ENCODE measurements at places on chromosomes 6 and 20.
A peak's percentile ranks its signal among the peaks of the same experiment; 100 is the strongest.

GRCh38 chr6:155014670-155015300, 19.7 kb downstream of the TIAM2 start:
- no peak for DNase-seq

DNA sequence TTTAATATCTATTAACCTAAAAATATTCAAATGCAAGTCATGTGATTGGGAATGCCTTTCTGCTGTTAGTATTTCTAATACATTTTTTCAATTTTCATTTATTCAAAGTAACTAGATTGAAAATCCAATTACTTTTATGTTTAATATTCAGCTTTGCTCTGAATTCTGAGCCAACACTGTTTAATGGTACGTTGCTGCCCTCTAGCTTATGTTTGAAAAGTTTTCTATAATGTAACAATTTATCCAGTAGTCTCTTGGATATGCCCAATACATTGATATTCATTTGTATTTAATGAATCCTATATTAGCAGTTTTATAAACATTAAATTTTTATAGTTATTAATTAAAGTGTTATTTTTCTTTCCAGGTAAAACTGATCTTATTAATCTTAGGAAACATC, 47.4 kb downstream of the LGSN start:
- DNase-seq: peak; percentile 52

DNA sequence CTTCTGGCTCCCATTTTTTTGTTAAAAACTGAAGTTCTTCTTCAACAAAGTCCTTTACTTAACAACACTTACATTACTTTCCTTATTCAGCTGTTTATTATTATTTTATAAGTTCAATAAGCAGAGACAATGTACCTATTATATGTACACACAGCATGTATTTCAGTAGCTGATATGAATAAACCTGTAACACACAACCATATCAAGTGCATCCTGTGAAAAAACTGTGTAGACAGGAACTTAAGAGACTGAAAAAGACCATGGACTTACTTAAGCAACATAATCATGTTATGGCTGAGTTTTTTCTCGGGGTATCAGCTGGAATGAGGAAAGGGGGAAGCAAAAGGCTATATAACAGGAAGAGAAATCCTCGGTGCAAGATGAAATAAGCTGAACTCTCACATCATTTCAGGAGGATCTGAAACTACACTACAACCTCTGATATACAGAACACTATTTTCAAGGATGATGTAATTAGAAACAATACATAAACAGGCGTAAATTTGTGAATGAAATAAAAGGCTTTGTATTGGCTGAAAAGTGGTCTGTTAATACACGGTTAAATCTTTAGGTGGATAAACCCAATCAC, 70.9 kb downstream of the REV3L start:
- no peak for DNase-seq

- no peak for DNase-seq
Observed at GRCh38 chr6:158568549-158568948, 8.7 kb downstream of the TMEM181 start.

- DNase-seq: peak; percentile 86
Observed at GRCh38 chr20:32470025-32470861, 112.1 kb downstream of the ASXL1 start.

DNA sequence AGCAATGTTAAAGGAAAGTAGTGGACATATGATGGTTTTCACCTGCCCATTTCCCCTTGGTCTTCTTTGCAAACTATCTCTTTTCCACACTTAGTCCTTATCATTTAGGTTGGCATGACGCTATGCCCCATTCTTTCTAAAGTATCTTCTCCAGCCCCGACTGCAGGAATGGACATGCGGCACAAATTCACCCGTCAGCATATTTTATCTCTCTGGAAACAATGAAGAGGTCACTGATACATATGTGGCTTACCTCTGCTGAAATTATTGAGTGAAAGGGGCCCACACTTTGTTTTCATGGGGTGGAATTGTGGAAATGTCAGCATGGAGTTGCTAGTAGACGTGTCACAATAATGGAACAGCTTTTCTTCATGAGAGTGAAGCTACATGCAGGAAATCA, 45.8 kb upstream of the MEI4 start:
- no peak for DNase-seq

GRCh38 chr6:14819001-14819400, 426.9 kb upstream of the JARID2 start:
- no peak for DNase-seq

- DNase-seq: no peak
Observed at GRCh38 chr6:38193481-38194281, 374.2 kb downstream of the ZFAND3 start.

DNA sequence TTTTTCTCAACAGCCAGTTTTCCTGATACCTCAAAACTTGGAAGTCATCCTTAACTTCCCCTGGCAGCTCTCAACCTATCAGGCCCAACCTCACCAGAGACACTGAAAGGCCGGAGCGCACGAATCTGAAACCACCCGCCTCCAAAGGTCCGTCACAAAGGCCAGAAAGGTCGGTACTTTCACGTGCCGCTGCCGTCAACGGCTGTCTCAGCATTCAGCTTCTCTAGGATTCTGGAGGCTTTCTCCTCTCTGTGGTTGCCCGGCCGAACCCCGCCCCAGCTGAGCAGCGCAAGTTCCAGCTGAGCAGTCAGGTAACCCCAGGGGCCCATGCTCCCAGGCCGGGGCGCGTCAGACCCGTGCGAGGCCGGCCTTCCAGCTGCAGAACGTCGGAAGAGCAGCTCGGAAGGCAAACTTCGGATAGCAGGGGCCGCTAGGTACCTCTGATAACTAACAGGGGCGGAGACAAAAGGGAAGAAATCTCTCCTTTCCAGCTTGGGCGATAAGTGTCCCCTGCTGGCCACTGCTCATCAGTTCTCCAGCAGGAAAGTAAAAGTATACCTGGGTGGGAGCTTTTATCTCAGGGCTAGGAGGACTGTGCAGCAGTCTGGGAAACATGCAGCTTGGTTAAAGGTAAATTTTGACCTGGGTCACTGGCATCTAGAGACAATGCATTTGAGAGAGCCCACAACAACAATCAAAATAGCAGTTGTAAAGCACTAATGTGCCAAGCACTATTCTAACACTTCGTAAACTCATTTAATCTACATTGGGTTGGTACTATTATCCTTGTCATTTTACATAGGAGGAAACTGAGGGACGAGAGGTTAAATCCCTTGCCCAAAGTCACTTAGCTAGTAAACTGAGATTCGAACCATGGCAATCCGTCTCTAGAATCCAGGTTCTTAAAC, 16.1 kb downstream of the ZSCAN12 start:
- peak; percentile 92 for DNase-seq

DNA sequence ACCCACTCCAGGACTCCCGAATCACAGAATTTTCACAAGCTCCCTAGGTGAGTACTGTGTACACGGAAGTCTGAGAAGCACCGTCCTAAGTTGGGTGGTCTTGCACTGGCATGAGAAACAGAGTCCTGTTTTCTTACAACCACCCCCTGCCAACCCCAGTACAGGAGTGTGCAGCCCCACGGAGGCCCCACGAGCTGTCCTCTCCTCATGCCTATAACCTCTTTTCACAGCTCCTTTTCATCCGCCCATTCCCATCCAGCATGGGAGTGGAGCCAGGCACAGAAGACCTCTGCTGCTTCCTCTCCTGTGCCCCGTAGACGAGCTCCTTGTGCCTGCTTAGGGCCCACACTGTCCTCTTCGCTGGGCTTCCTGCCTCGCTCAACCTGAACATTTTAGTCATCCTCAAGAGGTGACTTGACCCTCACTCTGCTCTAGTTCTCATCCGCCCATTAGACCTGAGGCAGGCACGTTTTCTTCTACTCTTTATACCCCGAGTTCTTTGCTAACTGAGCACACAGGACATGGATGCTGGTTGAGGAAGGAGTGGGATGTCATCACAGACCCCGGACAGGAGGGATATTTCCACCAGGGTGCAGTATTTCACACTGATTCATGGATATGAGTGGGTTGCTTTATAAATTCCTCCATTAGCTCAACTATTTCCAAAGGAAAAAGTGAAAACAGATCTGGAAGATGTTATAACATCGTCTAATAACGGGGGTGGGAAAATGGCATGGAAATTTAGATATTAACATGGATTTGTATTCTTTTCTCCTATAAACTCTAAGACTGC, 160.5 kb downstream of the TTLL2 start:
- DNase-seq: peak; percentile 17

- DNase-seq: no peak
Observed at GRCh38 chr6:129140526-129140925, 257.6 kb downstream of the LAMA2 start.

DNA sequence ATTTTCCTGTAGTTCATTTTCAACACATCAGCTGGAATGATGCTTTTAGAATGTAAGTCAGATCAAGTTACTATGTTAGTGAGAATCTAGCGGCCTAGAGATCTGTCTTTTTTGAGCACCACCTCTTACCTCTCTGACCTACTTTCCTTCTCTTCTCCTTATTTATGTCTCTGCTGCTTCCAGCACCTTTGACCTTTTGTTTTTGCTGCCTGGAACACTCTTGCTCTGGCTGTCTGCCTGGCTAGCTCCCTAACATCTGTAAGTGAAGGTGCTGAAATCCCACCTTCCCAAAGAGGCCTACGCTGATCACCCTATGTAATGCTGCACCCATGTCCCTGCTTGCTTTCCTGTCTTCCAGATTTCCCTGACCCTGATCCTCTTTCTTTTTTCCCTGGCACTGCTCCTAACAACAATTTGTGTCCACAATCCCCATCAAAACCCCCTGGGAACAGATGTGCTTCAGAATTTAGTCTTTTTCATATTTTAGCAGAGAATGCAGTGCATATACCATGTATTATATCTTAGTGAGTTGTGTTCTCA, 87.8 kb downstream of the RFPL4B start:
- DNase-seq: no peak

GRCh38 chr6:35016502-35017321, 124.4 kb downstream of the TCP11 start:
- DNase-seq: no peak

DNA sequence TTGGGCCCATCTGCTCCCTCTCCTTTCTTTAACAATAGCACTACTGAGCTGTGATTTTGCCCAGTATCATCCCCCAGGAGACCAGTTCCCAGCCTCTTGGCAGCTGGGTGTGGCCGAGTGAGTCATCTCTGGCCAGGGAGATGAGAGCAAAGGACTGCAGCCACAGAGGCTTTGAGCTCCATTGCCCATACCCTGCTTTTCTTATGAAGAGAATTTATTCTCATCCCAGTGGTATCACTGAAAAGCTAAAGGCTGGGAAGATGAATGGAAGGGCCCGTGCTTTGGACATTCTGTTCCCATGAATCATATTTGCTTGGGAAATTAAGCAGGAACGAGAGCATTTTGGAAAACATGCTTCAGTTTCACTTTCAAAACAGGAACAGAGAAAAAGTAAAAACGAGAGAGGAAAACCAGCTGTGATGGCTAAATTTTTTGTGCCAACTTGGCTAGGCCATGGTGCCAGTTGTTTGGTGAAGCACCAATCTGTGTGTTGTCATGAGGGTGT, 14.9 kb downstream of the CST3 start:
- DNase-seq: peak; percentile 53

DNA sequence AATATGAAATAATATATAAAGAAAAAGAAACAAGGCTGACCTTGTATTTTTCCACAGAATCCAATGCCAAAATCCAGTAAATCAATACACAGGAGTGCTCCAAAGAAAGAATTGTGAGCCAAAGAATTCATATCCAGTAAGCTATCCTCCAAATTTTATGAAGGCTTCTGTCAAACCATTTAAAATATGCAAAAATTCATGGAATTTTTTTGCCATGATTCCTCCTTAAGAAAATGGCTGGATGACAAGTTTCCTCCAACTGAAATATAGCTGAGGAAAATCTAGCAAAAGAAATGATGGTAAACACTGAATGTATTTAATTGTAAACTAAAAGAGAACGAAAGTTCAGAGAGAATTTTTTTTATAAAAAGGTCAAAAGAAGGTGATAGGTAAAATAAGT, 290.3 kb downstream of the UBE3D start:
- no peak for DNase-seq

DNA sequence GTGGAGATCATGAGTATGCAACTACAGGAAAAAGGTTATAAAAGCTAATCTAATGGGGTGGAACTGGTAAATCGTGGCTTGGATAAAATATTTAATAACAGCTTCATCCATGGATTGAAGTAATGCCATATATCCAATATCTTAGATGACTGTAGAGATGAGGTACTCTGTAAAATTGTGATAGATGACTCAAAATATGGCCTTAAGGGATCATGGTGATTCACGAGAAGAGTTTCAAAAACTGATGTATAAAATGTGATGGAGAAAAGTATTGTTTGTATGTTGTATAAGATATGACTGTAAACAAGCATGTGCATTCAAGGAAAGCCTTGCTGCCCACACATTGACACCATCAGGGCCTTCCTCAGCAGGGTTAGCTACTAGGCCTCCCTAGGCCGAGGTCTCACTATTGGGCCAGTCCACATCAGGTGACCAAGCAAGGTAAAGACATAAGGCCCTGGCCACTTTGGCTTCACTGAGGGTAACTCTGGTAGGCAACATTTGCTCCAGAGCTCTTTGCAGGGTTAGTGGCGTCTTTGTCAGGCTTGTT, 17.7 kb upstream of the CCN6 start:
- no peak for DNase-seq

- peak; percentile 49 for DNase-seq
Observed at GRCh38 chr6:122789182-122790027, at the start of gene SMPDL3A. SMPDL3A (plus strand) TSS chr6:122789258; CDS start chr6:122789347, 89 bp downstream.

DNA sequence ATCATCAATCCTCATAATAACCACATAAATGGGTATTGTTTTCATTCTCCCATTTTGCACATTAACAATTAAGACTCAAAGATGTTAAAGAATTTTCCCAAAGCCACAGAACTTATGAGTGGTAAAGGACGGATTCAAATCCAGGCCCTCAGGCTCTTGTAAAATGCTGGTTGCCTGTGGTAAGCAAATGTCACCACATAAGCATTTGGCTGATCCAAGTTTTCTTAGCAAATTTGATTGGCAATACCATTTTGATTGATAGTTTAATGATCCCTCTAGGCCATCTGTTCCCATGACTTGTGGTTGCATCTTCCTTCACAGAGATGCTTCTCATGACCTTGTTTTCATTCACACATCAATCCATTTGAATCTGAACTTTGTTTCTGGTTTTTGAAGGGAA, 252.0 kb upstream of the RIN2 start:
- no peak for DNase-seq

DNA sequence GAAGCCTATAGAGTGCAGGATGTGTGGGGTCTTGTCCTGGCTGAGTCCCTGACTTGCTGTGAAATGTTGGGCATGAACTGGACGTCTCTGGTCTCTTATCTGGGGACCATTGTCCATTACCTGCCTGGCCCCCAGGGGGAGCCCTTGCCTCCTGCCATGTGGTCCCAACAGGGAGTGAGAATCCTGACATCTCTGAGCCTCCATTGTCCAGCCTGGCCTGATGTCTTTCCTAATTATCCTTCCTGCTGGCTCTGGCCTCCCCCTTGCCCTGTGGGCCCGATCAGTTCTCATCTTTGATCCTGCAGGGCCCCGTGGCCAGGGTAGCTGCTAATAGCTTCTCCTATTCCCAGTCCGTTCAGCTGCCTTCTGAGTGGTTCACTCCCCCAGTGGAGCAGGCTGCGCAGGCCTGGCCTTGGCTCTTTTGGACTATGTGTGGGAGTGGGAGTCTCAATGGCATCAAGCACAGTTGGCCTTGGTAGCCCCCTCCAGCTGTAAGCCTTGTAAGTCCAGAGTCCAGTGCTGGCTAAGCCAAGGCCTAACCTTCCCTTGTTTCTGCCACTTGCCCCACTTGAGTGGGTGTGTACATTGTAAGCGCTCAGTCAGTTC, 77.9 kb upstream of the RALY start:
- DNase-seq: peak; percentile 64

All from hematopoietic multipotent progenitor cell treated with erythropoietin and hydrocortisone succinate and interleukin-3 and kit ligand, for 6 days (in vitro differentiated cells).